NCI-H187 treated with DMSO at 0.1 percent for 48 hours (cell line): ENCODE measurements at places on chromosomes 5 and 9.

DNA sequence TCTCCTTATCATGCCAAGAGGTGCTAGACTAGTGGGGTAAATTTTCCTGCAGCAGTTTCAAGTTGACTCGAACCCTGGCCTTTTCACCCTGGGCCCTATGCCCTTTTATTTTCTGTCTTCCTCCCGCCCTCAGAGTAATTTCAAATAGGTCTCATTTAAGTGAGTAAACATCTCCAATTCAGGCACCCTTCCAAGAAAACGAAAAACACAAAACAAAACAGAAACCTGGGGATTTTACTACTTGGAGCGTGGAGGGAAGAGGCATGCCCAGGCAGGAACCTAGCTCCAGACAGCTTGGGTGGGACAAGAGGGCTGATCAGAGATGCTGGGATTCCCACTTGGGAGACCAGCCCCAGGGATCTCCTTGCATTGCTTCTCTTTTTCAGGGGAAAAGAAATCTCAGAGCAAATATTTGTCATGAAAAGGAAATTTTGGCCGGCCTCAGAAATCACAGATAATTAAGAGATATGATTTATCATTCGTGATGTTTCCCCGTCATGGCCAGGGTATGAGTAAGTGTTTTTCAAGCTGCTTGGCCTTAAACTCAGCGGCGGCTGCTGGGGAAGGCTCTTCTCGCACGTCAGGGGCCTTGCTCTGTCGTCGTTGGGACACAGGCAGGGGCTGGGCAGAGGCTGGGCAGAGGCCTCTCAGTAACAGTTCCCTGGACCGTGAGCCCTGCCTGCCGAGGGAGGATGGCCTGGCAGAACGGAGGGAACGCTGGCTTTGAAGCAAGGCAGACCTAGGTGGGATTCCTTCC is 248.6 kb upstream of the KLF4 start:
- no peak for DNase-seq

DNA sequence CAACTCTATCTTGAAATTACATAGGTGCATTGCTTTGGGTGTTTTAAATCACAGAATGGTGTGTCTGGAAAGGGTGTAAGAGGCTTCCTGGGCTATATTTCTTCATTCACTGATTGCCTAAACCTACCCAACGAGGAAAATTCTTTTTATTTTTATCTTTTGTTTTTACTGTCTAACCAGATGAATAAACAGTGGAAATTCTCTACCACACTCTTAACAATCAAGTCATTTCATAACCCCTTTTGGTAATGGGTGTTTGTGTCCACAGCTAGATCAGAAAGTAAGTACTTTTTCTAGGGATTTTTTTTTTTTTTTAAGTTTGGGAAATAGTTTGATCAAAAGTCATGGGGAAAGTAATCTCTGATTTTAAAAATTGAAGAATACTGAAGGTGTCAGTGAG is 27.6 kb upstream of the C5orf47 start:
- no peak for DNase-seq

- no peak for DNase-seq
Measured at GRCh38 chr5:22779499-22779898, 73.6 kb downstream of the CDH12 start.

- DNase-seq, result no peak
Measured at GRCh38 chr9:133759146-133759900, 21.2 kb upstream of the SARDH start.
